Left lung (tissue), 14 donors: ENCODE measurements at places on chromosomes 16 and 17. TPM values are rescaled to one million over a fixed set of nuclear protein-coding genes. Genes with fewer than 3 reads are reported as not detected.

Gene DNAI2
- 2.9 TPM for total RNA-seq

Gene ABCA6
- total RNA-seq, result 14.6 TPM

Gene GDPD3
- total RNA-seq, result 5.6 TPM

Gene MYL4
- total RNA-seq, result 0.99 TPM

Gene WNT9B
- 0.23 TPM for total RNA-seq

Gene SMPD3
- total RNA-seq, result 0.79 TPM

Gene IFT20
- total RNA-seq, result 27.6 TPM

Gene ASPHD1
- 3.6 TPM for total RNA-seq
